A549 treated with CpdA at 1 μM for 4 hours (cell line): ENCODE measurements at places on chromosomes 2 and 18. TPM values are rescaled to one million over a fixed set of nuclear protein-coding genes. Genes with fewer than 3 reads are reported as not detected.

Gene TP53I3
- 164 to 190 TPM (median 177 TPM) in 5 replicates for total RNA-seq

Gene TUBA3E
- not detected in 5 replicates for total RNA-seq

Gene POTEF
- total RNA-seq: 0.02 TPM in 1 of 5 replicates, not detected in the others

Gene MBP
- 23.4 to 28.4 TPM (median 23.8 TPM) in 5 replicates for total RNA-seq

Gene KCNIP3
- 1.0 to 1.9 TPM (median 1.7 TPM) in 5 replicates for total RNA-seq

Gene HOXD4
- 0.36 to 0.50 TPM (median 0.46 TPM) in 4 of 5 replicates, not detected in the other for total RNA-seq

Gene HOXD10
- total RNA-seq: 5.5 to 8.1 TPM (median 7.0 TPM) in 5 replicates

Gene ANKRD53
- total RNA-seq: 0.10 to 0.11 TPM in 2 of 5 replicates, not detected in the others

Gene SIX2
- total RNA-seq: 0.12 to 0.35 TPM (median 0.22 TPM) in 5 replicates

Gene ACOXL
- 0.02 TPM in 1 of 5 replicates, not detected in the others for total RNA-seq

Gene HMSD
- total RNA-seq: 0.34 to 0.59 TPM (median 0.54 TPM) in 3 of 5 replicates, not detected in the others

Gene TUBB8B
- not detected in 5 replicates for total RNA-seq

Gene NEU4
- total RNA-seq: 0.14 to 0.45 TPM (median 0.31 TPM) in 5 replicates

Gene IRS1
- total RNA-seq: 16.0 to 19.6 TPM (median 17.0 TPM) in 5 replicates
